ENCODE measurements at places on chromosomes 2 and 18. TPM values are rescaled to one million over a fixed set of nuclear protein-coding genes. Genes with fewer than 3 reads are reported as not detected.

Gene SERPINB10
- not detected for total RNA-seq

Gene CYS1
- total RNA-seq: 2.1 TPM

Gene GALNT1
- total RNA-seq: 42.6 TPM

Gene MAB21L4
- total RNA-seq: not detected

Gene MCM6
- 10.0 TPM for total RNA-seq

Gene ASXL3
- total RNA-seq: not detected

Gene TEKT4
- total RNA-seq: not detected

Gene CD8B
- not detected for total RNA-seq
